ENCODE measurements at places on chromosomes 2 and 18. TPM values are rescaled to one million over a fixed set of nuclear protein-coding genes. Genes with fewer than 3 reads are reported as not detected.

DNA sequence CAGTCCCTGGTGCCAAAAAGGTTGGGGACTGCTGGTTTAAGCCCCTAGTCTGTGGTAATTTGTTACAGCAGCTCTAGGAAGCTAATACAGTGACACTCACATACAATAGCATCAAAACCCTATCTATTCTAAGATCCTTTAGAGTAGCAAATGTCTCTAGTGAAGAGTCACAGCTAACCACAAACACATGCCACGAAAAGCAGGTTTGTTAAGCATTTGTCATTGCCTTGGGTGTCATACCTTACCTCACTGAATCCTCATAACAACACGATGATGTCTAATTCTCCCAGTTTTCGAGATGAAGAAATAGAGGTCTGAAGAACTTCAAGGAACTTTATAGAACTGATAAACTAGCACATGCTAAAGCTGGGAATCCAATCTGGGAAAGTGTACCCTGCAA is 29.6 kb upstream of the RNF152 start:
- no peak for DNase-seq

DNA sequence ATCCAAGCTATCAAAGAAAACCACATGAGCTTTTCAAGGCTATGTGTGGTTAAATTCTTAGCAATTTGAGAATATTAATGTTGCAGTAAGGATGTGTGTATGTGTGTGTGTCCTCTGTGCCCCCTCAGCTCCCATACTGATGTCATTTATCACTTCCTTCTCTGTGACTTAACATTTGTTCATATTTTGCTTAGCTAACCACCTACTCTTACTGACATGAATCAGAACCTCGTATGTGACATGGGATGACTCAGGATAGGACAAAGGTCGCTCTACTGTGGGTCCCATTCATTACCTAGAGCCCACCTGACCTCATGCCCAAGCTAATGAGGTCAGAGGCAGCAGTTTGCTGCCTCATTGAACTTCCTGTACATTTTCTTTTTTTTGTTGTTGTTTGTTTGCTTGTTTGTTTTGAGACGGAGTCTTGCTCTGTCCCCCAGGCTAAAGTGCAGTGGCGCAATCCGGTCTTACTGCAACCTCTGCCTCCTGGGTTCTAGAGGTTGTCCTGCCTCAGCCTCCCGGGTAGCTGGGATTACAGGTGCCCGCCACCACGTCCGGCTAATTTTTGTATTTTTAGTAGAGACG is 36.3 kb downstream of the MOGAT1 start:
- DNase-seq: no peak

DNA sequence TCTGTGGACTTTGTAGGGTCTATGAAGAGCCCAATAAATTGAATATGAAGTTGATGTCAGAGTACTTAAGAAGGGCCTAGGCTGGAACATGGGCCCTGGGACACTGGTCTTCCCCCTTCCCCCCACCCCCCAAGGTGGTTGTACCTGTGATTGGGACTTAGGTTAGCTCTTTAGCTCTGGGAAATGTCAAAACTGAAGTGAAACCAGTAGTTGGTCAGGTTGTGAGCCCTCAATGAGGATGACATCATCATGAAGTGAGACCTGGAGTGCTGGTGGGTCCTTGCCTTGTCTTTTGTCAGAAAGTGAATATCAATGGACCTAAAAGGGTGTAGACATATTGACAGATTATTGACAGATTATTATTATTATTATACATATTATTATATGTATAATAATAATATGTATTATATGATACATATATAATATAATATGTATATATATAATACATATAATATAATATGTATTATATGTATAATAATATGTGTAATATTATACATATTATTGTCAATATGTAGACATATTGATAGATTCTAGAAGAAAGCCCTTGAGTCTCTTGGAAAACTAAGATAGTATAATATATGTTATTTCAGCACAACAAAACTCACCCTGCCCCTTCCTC is 5.4 kb downstream of the MARS2 start:
- no peak for DNase-seq

The KCNIP3 gene
- polyA plus RNA-seq: 3.5 TPM

All from pancreas (tissue), 10 donors.